Peyer's patch (tissue), 4 donors: ENCODE measurements at places on chromosomes 5 and 9. TPM values are rescaled to one million over a fixed set of nuclear protein-coding genes. Genes with fewer than 3 reads are reported as not detected.

DNA sequence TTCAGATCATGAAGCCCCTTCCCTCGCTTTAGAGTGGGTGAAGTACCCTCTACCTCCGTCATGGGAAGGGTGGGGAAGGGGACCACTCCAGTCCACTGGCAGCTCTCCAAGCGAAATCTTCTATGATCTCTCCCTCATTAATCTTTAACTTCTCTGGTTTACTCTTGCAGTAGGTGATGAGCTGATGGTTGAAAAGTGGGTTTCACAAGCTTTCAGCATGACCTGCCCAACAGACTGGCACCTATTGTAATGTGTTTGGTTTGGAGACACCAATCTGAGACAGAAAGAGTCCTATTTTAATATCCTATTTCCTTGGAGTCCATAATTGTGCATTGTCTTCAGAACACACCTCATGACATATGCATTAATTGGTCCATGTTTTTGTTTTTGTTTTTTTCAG, 70.8 kb upstream of the TGFBR1 start:
- DNase-seq, result no peak

DNA sequence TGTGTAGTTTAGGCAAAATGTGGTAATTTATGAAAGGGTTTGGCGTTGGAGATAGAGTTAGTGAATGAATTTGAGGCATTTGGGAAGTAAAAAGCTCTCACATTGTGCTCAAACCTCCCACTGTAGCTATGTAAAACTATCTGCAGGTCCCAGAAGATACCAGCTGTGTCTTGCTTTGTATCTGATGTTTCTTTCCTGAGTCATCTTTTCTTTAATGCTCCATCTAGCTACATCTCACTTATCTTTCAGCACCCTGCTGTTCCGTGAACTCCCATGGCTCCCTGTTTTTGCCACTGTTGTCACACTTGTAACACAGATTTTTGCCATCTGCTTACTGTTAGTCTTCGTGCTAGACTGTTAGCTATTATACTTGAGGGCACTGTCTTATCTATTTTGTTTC, 253.1 kb downstream of the NPR3 start:
- DNase-seq, result no peak

GRCh38 chr5:119470851-119471451, 18.7 kb downstream of the HSD17B4 start:
- no peak for DNase-seq

GRCh38 chr9:133436681-133437080, 14.5 kb downstream of the ADAMTS13 start:
- no peak for DNase-seq

GRCh38 chr9:134344068-134344799, 18.0 kb downstream of the RXRA start:
- DNase-seq, result no peak

GRCh38 chr5:132017738-132018625, 6.5 kb upstream of the ACSL6 start:
- peak; percentile 41 for DNase-seq

DNA sequence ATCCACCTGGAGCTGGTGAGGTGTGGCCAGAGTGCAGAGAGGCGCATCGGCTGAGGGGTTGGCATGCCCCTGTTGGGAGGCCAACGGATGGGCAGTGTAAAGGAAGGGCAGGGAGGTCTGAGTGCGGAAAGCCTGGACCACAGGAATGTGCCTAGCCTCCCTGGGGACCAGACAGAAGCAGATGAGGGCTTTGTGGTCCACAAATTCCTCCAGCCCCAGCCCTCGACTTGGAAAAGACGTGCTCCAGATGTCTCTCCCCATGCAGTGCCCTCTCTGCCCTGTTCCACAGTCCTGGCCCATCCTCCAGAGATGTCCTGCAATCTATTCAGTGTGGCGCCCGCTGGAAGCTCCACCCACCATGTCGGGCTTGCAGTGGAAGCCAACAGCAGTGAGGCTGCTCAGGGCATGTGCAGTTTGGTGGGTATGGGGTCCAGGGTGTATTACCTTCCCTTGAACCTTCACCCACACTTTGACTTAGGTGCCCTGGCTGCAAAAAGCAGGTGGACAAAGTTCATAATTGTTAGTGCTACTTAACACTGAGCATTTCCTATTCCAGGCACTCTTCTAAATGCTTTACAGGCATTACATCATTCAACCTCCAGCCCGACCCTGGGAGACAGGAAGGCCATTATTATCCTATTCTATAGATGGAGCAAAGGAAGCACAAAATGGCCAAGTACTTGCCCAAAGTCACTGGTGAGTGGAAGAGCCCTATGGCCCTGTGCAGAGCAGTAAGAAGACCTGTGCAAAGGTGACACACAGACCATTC, 120.2 kb upstream of the SLC25A48 start:
- DNase-seq, result no peak

The TAF1L gene
- not detected for total RNA-seq

GRCh38 chr5:87361536-87362213, 51.1 kb downstream of the CCNH start:
- no peak for DNase-seq

The PCDHB14 gene
- 0.19 TPM for total RNA-seq
